ENCODE measurements at places on chromosomes 3 and 15. TPM values are rescaled to one million over a fixed set of nuclear protein-coding genes. Genes with fewer than 3 reads are reported as not detected.
A peak's percentile ranks its signal among the peaks of the same experiment; 100 is the strongest.

DNA sequence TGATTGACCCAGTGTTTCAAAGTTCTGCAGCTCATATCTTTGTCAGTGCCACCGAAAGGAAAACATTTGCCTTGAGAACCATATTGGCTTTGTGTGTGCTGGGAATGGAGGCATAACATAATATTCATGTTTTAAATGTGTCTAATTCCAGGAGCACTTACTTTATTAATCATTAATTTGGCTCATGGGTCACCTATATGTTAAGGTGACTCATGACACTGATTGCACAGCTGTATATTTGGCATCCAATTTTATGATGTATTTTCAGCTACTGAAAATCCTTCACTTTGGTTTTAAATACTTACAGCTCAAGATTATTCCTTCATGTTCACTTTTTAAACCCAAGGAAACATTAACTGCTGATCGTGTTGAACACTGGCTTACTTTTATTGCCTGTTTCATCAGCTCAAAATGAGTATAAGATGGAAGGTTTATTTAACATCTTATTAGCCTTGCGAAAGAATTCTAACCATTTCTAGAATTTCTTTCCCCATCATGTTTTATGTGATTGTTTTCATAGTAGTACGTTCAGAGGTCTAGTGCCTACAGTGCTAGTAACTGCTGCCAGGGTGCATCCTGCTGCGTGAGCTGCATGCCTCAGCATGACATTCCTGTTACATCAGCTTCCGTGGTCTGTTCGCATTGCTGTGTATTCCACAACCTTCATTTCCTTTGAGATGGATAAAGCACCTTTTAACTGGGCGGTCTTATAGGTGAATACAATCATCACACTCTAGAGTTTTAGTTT is 63.7 kb downstream of the LRCH3 start:
- no peak for DNase-seq

GRCh38 chr3:69710153-69710977 is 28.9 kb upstream of the MITF start:
- no peak for DNase-seq

GRCh38 chr3:58628823-58629562 is 37.6 kb downstream of the FAM3D start:
- no peak for DNase-seq

DNA sequence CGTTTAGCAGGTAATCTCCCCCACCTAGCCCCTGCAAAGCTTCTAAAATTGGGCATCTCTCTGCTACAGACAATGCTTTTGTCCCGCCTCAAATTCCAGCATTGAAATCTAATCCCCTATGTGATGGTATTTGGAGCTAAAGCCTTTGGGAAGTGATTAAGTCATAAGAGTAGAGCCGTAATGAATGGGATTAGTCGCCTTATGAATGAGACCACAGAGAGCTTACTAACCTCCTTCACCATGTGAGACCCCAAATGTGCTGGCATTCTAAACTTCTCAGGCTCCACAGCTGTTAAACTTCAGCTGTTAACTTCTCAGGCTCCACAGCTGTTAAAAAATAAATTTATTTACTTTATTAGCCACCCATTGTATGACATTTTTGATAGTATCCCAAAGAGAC is 374.2 kb upstream of the BCHE start:
- DNase-seq = no peak

DNA sequence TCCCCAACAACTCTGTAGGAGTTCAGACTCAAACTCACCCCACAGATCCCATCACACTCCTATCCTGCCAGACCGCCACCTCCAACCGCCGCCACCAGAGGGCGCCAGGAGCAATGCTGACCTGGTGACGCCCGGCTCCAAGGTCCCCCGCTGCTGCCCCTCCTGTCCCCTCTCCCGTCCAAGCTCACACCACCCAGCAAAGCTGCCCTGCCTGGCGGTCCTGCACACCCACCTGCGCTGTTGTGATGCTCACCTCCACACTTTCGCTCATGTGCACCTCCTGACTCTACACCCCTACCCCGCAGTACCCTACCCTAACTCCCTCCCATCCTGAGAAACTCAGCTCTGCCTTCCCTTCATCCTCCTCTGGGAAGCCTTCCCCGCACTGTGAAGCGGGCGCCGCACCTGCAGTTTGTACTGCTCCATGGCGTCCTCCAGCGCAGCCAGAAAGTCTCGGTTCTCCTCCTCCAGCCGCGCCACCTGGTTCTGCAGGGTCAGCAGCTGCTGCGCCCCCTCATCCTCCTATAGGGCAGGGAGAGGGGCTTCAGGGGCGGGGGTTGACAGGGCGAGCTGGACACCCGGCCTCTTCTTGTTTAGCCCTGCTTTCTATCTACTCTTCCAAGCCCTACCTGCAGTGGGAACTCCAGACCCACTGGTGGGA is 7.9 kb downstream of the KIF7 start:
- peak; percentile 34 for DNase-seq

Gene MYLK
- polyA plus RNA-seq = 0.16 TPM
